ENCODE measurements at places on chromosomes 4 and X.
A peak's percentile ranks its signal among the peaks of the same experiment; 100 is the strongest.

DNA sequence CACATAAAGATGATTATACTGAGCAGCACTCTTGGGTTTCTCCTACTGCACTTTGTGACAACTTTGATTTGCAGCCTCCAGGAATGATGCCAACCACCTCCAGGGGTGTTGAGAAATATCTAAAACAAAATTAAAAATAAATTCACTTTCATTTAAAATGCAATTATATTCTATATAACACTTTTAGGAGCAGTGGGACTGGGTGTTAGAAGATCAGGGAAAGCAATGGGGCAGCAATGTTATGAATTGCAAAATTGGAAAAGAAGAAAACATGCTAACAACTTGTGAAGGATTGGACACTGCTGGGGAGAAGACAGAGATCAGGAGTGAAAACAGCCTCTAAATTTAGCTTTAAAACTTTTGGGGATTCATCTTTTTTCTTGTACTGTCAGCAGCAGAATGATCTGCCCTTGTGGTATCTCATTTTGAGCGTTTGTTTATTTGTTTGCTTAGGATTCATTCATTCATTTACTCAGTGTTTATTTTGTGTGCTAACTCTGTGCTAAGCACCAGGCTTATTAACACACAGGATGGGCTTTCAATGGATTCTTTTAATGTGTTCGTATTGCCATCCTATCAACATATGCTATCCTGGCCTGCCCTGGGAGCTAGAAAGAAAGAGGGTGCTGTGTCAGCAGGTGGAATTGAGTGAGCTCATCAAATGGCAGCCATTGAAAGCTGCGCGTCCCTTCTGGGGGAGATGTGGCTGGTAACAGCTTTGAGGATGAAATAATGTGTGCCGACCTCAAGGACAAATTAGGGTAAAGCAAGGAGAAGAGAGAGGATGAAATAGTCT lies 96.5 kb downstream of the FRMPD4 start:
- DNase-seq: peak; percentile 38

DNA sequence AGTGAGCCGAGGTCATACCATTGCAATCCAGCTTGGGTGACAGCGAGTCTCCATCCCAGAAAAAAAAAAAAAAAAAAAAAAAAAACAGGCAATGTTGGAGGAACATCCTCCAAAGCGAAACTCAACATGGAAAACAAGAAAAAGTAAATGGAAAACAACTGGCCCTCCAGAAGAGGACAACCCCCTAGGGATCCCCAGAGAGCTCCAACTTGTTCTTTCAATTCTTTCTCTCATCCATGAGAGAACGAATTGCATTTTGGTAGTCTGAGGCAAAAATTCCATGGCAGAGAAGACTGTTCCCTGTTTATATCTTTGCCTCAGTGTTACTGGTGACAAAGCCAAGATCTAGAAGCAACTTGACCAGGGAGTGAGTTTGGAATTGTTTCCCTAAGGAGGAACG lies 49.8 kb downstream of the OPHN1 start:
- DNase-seq: no peak

DNA sequence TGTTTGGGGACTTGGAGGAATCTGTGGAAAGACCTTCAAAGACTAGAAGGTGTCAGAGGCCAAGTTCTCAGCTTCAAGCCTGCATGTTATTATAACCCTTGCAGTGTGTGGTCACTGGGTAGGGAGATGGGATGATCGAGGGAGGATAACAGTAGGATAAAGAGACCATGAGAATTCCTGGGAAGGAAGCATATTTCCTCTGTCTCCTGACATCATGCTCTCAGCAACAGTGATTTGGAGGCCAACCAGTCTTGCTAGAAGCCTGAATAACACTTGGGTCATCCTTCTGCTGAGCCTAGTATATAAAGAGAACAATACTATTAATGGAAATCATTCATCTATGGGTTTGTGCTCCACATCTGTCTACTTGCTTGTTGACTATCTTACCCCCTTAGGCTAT lies 40.9 kb upstream of the ANXA3 start:
- DNase-seq: no peak

- DNase-seq: no peak
Measured at GRCh38 chr4:181830404-181831035, 412.7 kb upstream of the TENM3 start.

DNA sequence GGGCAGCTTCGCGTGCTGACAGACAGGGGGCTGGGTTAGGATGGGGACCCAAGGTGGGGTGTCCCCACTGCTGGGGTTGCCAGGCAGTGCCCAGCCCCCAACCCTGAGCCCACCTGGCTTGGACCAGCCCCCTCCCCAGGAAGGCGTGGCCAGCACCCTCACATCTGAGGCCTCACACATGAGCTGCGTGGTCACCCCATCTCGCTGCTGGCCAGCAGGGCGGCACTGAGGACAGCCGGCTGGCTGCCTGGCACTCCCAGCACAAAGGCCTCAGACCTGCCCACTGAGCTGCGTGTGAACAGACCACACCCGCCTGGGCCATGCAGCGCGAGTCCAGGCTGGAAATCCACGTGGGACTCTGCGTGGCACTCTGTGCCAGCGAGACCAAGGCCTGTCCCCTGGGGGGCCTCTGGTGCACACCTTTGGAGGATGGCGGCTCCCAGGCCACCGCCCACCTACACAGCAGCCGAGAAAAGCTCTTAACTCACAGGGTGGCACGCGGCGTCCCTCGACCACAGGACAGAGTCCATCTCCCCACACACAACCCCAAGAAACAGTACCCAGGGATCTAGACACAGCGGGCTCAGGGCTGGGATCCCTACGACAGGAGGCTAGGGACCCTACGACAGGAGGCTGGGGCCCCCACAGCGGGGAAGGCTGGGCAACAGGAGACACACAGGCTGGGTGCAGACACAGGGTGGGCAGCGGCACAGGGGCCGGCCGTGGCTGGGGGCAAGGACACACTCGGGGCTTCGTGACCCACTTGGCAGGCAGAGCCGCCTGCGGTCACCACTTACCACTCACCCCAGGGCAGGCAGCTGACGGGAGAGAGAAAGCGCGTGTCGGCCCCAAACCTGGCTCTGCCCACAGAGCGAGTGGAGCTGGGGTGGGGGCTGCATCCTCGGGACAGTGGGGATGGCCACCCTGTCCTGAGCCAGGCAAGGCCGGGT lies 9.8 kb downstream of the DGKQ start:
- DNase-seq: no peak

DNA sequence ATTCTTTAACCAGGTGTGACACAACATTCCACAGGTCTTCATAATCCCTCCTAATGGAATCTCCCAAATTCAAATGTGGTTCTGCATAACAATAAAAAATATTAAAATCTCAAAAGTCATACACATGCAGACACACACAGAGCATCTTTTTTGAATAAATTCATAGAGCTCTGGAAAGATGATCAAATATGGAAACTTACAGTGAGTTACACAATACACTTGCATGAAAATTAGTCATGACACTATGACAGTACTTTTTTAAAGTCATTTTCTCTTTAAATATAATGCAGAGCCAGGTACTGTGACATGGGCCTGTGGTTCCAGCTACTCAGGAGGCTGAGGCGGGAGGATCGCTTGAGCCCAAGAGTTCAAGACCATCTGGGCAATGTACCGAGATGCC lies 38.9 kb downstream of the DDX60L start:
- DNase-seq: no peak

- no peak for DNase-seq
Measured at GRCh38 chr4:148239494-148239985, 202.7 kb downstream of the NR3C2 start.

GRCh38 chr4:65437102-65437501 lies 233.2 kb downstream of the EPHA5 start:
- DNase-seq: peak; percentile 39

DNA sequence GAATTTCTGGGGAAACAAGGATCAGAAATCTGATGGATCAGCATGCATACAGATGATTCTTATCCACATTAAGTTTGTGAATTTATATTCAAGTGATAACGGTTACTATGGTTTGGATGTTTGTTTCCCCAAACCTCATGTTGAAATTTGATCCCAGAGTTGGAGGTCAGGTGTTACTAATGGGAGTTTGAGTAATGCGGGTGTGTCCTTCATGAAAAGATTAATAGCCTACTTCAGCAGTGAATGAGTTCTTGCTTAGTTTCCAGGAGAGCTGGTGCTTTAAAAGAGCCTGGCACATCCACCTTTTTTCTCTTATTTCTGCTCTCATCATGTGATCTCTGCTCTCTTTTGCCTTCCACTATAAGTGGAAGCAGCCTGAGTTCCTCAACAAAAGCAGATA lies 712.4 kb downstream of the IL1RAPL1 start:
- no peak for DNase-seq

- no peak for DNase-seq
Measured at GRCh38 chr4:72391281-72391680, 177.7 kb downstream of the ADAMTS3 start.

GRCh38 chrX:130594453-130594916 lies 192.7 kb downstream of the RBMX2 start:
- DNase-seq: no peak

DNA sequence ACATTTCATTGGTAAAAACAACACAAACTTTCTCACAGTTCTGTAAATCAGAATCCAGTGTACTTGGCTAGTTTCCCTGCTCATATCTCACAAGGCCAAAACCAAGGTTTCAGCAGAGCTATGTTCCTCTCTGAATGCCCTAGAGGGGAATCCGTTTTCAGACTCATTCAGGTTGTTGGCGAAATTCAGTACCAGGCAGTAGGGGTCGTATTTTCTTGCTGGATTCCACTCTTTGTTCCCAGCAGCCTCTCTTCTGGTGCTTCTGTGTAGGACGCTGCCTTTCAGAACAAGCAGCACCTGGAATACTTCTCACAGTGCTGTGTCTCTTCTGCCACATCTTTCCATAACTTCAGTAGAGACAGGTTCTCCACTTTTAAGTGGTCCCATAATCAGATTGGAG lies 351.9 kb downstream of the PCDH18 start:
- DNase-seq: no peak

- peak; percentile 32 for DNase-seq
Measured at GRCh38 chrX:87873347-87873941, 355.8 kb downstream of the KLHL4 start.

DNA sequence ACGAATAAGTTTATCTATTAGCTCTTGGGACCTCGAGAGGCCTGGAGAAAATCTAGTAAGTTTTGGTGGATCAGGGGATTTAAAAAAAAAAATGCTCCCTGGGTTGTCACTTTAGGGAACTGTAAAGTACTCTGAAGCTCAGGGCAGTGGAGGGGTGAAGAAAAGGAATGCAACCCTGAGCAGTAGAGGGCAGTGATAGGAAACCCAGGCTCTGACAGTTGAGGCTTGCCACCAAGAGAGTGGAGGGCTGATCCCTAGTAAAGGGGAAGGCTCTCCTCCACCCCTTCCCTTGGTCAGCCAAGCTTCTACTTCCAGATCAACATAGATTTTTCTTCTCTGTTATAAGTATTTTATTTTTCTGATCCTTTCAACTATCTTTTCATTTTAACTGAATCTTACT lies 73.1 kb downstream of the FBXO8 start:
- no peak for DNase-seq

GRCh38 chrX:107752714-107753113 lies 22.9 kb downstream of the TSC22D3 start:
- no peak for DNase-seq

DNA sequence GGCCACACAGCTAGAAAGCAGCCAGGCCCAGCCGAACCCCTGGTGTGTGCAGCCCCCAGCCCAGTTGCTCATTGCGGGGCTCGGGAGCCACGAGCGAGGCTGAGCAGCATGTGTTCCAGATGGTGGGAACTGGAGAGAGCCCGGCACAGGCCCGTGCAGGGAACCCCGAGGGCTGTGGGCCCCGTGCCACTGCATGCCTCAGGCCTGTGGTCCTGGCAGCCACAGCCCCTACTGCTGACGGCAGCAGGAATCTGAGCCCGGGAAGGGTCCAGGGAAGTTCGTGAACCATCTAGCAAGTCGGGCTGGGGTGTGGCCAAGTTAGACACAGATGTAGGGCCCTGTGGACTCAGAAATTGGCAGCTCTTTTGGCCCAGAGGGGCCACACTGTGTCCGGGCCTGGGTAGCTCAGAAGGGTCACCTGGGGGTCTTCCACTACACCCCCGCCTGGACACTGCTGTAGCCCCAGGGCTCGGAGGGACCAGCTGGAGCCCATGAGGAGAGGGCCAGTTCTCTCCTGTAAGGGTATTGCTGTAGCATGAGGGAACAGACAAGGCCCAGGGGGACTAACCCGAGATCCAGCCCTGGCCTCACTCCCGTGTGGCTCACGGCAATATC lies 12.1 kb downstream of the HTRA3 start:
- no peak for DNase-seq

DNA sequence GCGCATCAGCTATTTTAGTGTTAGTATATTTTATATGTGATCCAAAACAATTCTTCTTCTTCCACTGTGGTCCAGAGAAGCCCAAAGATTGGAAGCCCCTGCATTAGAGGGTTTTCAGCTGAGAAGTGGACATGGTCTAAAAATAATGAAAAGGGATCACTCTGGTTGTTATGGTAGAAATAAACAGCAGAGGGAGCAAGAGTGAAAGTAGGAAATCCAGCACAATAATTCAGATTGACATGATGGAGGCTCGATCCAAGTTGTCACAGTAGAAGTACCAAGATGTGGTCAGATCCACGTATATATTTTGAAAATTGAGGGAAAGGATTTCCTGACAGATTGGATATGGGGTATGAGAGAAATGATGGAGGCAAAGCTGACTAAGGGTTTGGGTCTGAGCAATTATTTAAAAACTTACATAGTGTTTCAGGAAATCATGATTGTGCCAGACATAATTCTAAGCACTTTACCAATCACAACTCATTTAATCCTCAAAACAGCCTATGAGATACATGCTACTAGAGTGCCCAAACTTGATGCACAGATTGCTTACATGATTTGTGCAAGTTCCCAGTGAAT lies 17.0 kb upstream of the TMEM144 start:
- DNase-seq: peak; percentile 27

- peak; percentile 12 for DNase-seq
Measured at GRCh38 chrX:43949669-43950068, 23.5 kb downstream of the NDP start.

DNA sequence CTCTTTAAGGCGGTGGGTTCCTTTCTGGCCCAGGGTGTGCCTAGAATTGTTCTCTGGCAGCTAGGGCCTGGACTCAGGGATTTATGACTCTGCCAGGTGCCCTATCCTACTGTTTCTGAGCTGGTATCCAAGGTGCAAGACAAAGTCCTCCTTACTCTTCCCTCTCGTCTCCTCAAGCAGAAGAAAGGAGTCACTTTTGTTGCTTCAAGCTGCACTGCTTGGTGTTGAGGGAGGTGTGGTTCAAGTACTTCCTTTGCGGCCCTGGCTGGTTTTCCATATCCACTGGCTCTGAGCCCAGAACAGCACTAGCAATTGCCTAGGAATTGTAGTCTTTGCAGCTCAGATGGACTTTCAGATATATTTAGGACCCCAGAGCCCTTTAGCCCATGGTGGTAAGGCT lies 39.3 kb downstream of the RTL3 start:
- no peak for DNase-seq

- DNase-seq: no peak
Measured at GRCh38 chr4:18880871-18881270, 859.3 kb upstream of the LCORL start.

GRCh38 chr4:8921465-8921864 lies 49.8 kb upstream of the HMX1 start:
- DNase-seq: no peak

DNA sequence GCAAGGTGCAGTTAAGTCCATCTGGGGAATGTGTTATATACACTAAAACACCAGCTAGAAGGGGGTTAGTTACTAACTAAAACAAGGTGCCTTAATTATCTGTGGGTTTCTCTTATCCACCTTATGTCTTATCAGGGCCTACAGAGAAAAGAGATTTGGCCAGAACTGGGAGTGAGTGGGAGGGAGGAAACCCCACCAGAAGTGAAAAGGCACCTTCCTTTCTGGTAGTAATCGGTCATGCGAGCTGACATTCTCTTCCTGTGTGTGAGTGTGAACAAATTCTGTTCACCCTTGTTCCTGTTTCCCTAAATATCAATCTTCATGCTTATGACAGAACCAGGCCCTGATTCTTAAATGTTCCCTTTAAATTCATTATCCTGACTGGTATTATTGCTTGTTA lies 43.5 kb downstream of the SRPX2 start:
- DNase-seq: no peak
